Spleen (tissue), 13 donors: ENCODE measurements at places on chromosomes 6 and 20. TPM values are rescaled to one million over a fixed set of nuclear protein-coding genes. Genes with fewer than 3 reads are reported as not detected.

- no peak overlapping the region for H3K27ac ChIP-seq
- H3K36me3 ChIP-seq = no peaks in the 10 kb centered on the region
- DNase-seq = no peak
- peaks cover 3% of the 10 kb centered on the region for H3K4me1 ChIP-seq
- H3K27me3 ChIP-seq = no peaks in the 10 kb centered on the region
- H3K4me3 ChIP-seq = no peak overlapping the region
Observed at GRCh38 chr6:40723967-40724366, 136.8 kb upstream of the LRFN2 start.

GRCh38 chr20:36924167-36925045 lies 27.1 kb downstream of the SAMHD1 start:
- peaks cover 46% of the 10 kb centered on the region for H3K36me3 ChIP-seq
- no peaks in the 10 kb centered on the region for H3K4me1 ChIP-seq
- no peaks in the 10 kb centered on the region for H3K27me3 ChIP-seq
- no peak for DNase-seq
- H3K4me3 ChIP-seq = no peak overlapping the region

DNA sequence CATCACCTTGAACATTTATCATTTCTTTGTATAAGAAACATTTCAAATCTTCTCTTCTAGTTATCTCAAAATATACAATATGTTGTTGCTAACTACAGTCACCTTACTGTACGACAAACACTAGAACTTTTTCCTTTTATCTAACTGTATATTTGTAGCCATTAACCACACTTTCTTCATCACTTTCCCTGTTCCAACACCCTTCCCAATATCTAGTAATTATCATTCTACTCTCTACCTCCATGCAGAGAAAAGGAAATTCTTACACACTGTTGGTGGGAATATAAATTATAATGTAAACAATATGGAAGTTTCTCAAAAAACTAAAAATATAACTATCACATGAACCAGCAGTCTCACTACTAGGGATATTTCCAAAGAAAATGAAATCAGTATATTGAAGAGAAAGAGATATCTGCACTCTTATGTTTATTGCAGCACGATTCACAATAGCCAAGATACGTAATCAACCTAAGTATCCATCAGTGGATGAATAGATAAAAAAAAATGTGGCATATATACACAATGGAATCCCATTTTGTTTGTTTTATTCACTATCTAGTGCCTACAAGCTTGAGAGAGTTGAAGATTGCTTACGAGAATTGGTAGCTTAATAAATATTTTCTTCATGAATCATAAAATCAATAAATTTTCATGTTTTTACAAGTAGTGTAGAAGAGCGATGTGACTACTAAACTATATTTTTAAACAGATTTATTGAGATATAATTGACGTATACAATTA lies 2.4 kb downstream of the RHAG start:
- no peak for DNase-seq
- H3K27ac ChIP-seq = no peak overlapping the region
- no peaks in the 10 kb centered on the region for H3K27me3 ChIP-seq
- no peak overlapping the region for H3K4me3 ChIP-seq

- no peak overlapping the region for H3K27ac ChIP-seq
- H3K27me3 ChIP-seq = no peaks in the 10 kb centered on the region
- no peak overlapping the region for H3K4me3 ChIP-seq
Observed at GRCh38 chr6:10685092-10685915, 9.1 kb downstream of the C6orf52 start.

DNA sequence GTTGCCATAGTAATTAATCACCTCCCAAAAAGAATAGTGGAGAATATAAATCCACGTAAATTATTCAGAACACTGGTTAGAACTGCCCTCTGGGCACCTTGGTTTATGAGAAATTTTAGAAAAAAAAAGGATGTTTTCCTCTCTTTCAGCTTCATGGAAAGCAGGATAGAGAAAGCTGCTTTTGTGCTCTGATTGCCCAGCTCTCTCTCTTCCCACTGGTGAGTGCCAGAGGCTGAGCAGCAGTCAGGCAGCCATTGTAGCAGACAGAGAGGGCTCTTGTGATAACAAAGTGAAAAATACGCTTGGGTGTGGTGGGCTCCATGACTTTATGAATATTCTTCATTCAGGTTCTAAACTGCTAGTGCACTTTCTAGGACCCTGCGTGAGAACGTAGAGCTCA lies 26.4 kb downstream of the SLC35F1 start:
- no peak overlapping the region for H3K27ac ChIP-seq
- H3K27me3 ChIP-seq = no peaks in the 10 kb centered on the region
- no peaks in the 10 kb centered on the region for H3K4me1 ChIP-seq
- H3K36me3 ChIP-seq = no peaks in the 10 kb centered on the region
- no peak for DNase-seq

DNA sequence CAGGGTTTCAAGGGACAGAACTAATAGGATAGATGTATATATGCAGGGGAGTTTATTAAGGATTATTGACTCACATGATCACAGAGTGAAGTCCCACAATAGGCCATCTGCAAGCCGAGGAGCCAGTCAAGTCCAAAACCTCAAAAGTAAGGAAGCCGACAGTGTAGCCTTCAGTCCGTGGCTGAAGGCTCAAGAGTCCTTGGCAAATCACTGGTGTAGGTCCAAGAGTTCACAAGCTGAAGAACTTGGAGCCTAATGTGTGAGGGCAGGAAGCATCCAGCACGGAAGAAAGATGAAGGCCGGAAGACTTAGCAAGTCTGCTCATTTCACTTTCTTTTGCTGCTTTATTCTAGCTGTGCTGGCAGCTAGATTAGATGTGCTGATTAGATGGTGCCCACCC lies 128.0 kb downstream of the TNFRSF21 start:
- no peak for DNase-seq
- no peaks in the 10 kb centered on the region for H3K4me1 ChIP-seq
- no peaks in the 10 kb centered on the region for H3K27me3 ChIP-seq
- no peaks in the 10 kb centered on the region for H3K36me3 ChIP-seq
- H3K27ac ChIP-seq = no peak overlapping the region
- no peak overlapping the region for H3K4me3 ChIP-seq

DNA sequence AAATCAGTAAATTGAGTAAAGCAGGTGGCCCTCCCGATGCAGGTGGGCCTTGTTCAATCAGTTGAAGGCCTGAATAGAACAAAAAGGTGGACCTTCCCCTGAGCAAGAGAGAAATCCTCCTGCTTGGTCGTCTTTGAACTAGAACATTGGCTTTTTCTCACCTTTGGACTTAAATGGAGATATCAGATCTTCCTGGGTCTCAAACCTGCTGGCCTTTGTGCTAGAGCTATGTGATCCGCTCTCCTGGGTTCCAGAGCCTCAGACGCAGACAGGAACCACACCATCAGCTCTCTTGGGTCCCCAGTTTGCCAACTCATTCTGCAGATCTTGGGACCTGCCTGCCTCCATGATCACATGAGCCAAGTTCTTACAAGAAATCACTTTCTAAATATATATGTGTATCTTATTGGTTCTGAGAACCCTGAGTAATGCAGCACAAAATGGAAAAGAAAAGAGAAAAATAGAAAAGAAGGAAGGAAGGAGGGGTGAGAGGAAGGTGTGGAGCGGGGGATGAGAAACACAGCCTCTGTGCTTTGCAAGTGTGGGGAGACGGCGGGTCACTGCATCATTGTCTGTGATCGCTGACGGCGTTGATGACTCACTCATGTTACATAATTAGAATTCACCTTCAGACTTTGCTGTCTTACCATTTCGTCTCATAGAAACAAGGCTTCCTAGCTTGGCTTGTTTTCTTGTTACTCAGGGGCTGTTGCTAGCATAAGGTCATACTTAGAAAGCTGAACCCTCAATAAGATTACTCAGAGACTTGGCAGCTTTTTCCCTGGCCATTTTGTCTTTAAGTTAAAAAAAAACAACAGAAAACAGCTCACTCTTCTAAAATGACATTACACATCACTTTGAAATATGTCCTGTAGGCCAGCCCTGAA lies 85.7 kb upstream of the NEDD9 start:
- no peaks in the 10 kb centered on the region for H3K36me3 ChIP-seq
- no peaks in the 10 kb centered on the region for H3K27me3 ChIP-seq
- no peak for DNase-seq
- H3K4me3 ChIP-seq = no peak overlapping the region
- peaks cover 4% of the 10 kb centered on the region for H3K4me1 ChIP-seq

DNA sequence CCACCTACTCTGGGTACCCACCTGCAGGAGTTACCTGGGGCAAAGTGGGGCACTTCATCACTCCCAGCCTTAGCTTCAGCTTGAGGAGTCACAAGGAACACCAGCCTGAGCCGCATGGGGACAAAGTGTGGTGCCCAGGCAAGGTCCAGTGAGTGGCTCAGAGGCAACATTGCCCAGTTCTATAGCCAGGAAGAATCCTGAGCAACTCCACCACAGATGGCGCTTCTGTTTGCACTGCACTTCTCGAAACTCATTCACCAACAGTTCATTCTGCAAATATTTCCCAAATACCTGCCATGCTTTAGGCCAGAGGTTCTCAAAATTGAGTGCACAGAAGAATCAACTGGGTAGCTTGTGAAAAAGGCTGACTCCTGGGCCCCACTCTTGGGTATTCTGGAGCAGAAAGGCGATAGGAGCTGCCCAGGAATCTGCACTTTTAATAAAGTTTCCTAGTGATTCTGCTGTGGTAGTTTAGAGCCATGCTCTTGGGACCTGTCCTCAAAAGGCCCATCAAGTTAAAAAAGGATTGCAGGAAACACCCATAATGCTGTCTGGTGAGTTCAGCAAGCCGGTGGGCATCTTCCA lies 83.1 kb downstream of the VEGFA start:
- H3K36me3 ChIP-seq = no peaks in the 10 kb centered on the region
- no peak for DNase-seq
- no peak overlapping the region for H3K4me3 ChIP-seq
- no peaks in the 10 kb centered on the region for H3K27me3 ChIP-seq

DNA sequence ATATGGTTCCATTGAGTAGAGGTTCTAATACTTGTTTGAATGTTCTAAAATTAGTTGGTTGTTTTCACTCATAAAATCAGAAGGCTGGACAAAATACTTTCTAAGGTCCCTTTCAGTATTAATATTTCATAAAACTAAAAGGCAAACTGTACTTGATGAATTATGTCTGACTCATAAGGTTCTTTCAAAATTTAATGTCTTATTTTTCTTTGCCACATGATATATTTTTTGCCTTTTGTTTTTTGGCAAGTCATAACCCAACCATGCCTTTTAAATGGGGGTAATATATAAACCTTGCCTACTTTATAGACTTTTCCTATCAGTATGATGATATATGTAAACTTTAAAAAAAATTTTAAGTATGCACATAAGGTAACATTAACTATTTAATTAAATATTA lies 244.7 kb downstream of the PTPRK start:
- no peaks in the 10 kb centered on the region for H3K4me1 ChIP-seq
- H3K27me3 ChIP-seq = no peaks in the 10 kb centered on the region
- no peak overlapping the region for H3K27ac ChIP-seq
- H3K36me3 ChIP-seq = no peaks in the 10 kb centered on the region

- no peak overlapping the region for H3K27ac ChIP-seq
- H3K4me1 ChIP-seq = no peaks in the 10 kb centered on the region
- H3K36me3 ChIP-seq = no peaks in the 10 kb centered on the region
- no peak for DNase-seq
- no peaks in the 10 kb centered on the region for H3K27me3 ChIP-seq
- no peak overlapping the region for H3K4me3 ChIP-seq
Observed at GRCh38 chr6:80156221-80156620, 49.8 kb downstream of the BCKDHB start.

- H3K36me3 ChIP-seq = peaks cover 4% of the 10 kb centered on the region
- H3K27ac ChIP-seq = peak overlapping the region; percentile 10
- H3K4me1 ChIP-seq = no peaks in the 10 kb centered on the region
- DNase-seq = no peak
- H3K4me3 ChIP-seq = no peak overlapping the region
- no peaks in the 10 kb centered on the region for H3K27me3 ChIP-seq
Observed at GRCh38 chr6:144647971-144648651, 363.0 kb downstream of the UTRN start.

GRCh38 chr6:164756142-164756541 lies 553.3 kb downstream of the C6orf118 start:
- no peak overlapping the region for H3K4me3 ChIP-seq
- H3K4me1 ChIP-seq = no peaks in the 10 kb centered on the region
- H3K36me3 ChIP-seq = no peaks in the 10 kb centered on the region

DNA sequence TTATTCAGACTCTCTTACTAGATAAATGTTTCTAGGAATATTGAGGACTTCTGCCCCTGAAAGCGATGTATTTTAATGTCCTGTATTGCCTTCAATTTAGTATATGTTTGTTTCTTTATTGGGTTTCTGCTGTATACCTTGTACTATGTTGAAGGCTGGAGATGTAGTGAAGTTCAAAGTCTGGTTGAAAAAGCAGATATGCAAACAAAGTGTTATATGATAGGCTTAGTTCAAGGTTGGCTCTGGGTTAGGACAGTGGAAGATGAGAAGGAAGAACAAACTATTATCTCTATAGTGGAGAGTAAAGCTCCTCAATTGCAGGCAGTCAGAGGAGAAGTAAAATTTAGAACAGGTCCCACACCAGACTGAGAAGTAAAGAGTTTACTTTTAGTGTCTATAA lies 36.3 kb upstream of the ADGRG6 start:
- H3K27ac ChIP-seq = no peak overlapping the region
- no peaks in the 10 kb centered on the region for H3K4me1 ChIP-seq
- no peaks in the 10 kb centered on the region for H3K36me3 ChIP-seq
- DNase-seq = no peak
- H3K4me3 ChIP-seq = no peak overlapping the region

DNA sequence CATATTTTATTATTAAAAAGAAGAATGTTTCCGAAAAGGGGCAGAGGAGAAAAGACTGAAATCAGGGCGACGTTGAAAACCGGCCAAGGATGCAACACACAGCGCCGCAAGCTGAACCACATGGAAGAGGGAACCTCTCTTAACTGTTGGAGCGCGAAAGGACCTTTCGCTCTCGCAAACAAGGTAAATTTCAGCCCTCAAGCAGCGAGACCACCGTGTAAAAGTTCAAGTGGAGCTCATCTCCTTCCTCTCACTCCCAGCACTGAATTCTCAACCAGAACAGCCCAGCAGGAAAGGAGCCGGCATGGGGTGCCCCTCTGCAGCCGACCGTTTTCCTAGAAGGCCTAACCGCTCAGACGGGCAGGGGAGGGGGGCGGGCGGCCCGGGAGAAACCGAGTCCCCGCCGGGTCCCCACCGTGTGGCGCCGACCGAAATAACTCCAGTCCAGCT lies 621 bp downstream of the GPR63 start:
- peaks cover 6% of the 10 kb centered on the region for H3K4me1 ChIP-seq
- H3K36me3 ChIP-seq = no peaks in the 10 kb centered on the region
- H3K27ac ChIP-seq = peak overlapping the region; percentile 59
- no peak for DNase-seq

GRCh38 chr6:71579902-71580301 lies 291.3 kb downstream of the OGFRL1 start:
- H3K27ac ChIP-seq = no peak overlapping the region
- no peak overlapping the region for H3K4me3 ChIP-seq
- no peaks in the 10 kb centered on the region for H3K4me1 ChIP-seq
- H3K36me3 ChIP-seq = no peaks in the 10 kb centered on the region

Gene GGTLC1
- not detected for total RNA-seq

Gene CEP162
- total RNA-seq = 17.8 TPM

Gene CRIP3
- 7.0 TPM for total RNA-seq
